ENCODE measurements at places on chromosomes 1 and 21.

GRCh38 chr1:201637282-201638079 is 98.6 kb downstream of the NAV1 start:
- no peak for DNase-seq

DNA sequence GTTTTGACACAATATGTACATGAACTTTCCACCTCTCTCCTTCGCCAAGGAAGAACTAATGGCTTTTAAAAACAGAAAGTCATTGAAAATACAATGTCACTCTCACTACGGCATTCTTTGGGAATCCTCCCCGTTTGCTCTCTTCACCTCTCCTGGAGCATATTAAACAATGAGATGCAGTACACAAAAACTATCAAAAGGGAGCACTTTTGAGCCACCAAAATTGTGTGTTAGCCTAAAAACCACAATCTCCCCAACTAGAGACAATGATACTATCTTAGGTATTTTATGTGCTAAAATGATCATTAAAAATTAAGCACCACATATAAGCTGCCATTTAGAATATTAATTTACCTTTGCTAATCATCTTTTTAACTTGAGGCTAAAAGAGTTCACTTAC is 425.5 kb downstream of the KCTD3 start:
- peak; percentile 45 for DNase-seq

- DNase-seq, result peak; percentile 46
These were observed 4.3 kb upstream of the VWA1 start for GRCh38 chr1:1430992-1431844.

GRCh38 chr1:235986869-235987268 is 78.0 kb downstream of the NID1 start:
- DNase-seq, result no peak

DNA sequence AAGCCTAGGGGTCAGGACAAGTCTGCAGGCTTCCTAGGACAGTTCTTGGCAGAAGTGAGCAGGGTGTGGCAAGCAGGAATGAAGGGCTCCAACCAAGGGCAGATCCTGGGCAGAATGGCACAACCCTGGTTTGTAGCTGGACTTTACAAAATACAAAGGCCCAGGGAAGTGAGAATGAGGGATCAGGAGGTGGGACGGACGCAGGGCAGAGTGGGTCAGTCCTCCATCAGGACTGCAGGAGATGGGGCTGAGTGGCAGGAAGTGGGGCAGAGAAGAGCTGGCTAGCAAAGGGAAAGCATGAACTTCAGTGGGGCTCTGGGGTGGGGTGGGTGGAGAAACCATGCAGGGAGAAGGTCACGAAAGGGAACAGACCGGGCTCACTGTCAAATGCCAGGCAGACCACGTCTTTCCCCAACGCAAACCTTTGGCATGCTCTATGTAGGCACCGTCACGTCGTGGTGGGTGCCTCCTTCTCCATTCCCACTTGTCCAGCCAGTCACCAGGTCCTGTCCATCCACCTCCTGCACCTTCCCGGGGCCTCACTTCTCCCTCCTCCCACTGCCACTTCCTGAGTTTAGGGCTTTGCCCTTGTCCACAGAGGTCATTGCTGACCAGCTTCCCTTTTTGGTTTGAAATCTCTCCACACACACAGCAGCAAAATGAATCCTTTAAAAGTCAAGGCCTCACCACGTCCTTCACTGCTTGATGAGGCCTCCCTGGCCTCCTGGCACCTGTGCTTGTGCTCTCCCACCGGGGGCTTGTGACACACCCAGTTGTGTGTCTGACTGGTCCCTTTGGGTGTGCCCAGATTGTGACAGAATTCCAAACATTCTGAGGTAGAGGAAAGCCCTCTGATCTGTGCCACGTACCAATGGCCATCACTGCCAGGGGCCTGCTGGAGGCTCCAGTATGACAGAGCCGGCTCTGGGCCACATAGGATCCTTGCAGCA is 8.7 kb upstream of the CLDN19 start:
- no peak for DNase-seq

DNA sequence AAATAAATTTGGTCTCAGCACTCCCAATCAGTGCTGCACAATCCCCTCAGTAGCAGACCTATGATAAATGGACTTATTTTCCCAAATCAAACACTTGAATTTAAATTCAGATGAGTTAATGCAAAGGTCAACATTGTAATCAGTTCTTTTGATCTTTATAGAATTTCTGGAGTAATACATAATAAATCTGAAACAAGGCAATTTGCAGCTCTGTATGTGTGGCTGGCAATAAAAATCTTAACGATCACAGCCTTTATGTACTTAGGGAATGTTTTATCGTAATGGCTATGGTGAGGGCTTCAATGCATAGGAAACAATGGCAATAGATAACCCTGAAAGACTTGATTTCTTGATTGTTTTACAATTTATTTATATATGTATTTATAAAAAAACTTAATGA is 91.4 kb downstream of the GPATCH2 start:
- no peak for DNase-seq

DNA sequence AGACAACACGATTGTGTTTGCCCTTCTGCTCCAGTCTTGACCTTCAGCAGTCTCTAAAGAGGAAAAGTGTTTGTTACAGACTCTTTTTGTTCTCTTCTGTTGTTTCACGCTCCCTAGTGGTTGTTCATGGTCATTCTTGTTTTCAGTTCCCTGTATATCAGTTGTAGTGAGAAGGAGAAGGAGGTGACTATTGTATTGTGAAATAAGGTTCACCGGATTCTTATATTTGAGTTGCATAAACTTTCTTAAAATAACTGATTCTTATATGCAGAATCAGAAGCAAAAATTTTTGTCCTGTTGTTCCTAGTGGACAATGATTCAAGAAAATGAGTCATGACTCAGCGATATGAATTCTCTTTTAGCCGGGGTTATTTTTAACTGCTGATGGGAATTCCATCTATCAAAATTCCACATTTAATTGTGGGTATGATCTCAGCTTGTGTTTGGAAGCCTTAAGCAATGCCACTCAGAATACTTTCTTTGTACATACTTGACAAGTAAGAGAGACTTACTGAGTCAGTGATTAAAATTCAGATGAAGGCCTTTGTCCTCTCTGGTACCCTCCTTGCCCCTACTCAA is 152.2 kb downstream of the CLEC20A start:
- DNase-seq, result peak; percentile 63
